ENCODE measurements at places on chromosomes 2 and 18. TPM values are rescaled to one million over a fixed set of nuclear protein-coding genes. Genes with fewer than 3 reads are reported as not detected.

The MC5R gene
- total RNA-seq = not detected

The LRATD1 gene
- total RNA-seq = 229 TPM

The PMAIP1 gene
- total RNA-seq = 4.6 TPM

The IL1F10 gene
- not detected for total RNA-seq

The LYPD6 gene
- total RNA-seq = 9.7 TPM

The CD8B2 gene
- not detected for total RNA-seq

The C2orf78 gene
- total RNA-seq = not detected

The KIF3C gene
- 2.7 TPM for total RNA-seq

The CYP26B1 gene
- total RNA-seq = 1.4 TPM

The G6PC2 gene
- total RNA-seq = not detected

DNA sequence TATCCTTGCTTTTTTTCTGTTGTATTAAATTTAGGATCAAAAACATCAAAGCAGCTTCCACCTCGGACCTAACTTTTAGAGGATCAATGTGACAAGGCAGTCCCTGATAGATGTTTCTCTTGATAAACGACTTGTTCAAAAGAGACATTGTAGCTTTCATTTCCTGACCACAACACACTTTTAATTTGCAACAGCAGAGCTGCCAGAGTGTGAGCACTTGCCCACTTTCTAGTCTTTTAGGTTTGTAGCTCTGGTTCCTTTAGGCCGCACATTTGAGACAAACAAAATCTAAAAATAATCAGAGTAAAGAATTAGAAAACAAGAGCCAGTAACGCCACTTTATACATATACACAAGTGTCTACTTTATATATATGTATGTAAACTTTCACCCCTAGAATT is 3.1 kb downstream of the FIGN start:
- peak overlapping the region; percentile 50 for H3K27ac ChIP-seq
- DNase-seq = peak; percentile 11
- peaks cover 8% of the 10 kb centered on the region for H3K4me1 ChIP-seq
- peak overlapping the region; percentile 5 for H3K4me3 ChIP-seq

DNA sequence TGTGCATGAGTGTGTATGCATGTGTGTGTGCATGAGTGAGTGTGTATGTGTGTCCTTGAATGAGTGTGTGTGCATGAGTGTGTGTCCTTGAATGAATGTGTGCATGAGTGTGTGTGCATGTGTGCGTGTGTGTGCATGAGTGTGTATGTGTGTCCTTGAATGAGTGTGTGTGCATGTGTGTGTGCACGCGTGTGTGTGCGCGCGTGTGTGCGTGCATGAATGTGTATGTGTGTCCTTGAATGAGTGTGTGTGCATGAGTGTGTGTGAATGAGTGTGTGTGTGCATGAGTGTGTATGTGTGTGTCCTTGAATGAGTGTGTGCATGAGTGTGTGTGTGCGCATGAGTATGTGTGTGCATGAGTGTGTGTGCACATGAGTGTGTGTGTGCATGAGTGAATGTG is 271.9 kb downstream of the RNF144A start:
- H3K27me3 ChIP-seq = no peaks in the 10 kb centered on the region
- no peaks in the 10 kb centered on the region for H3K36me3 ChIP-seq
- no peak overlapping the region for H3K27ac ChIP-seq

DNA sequence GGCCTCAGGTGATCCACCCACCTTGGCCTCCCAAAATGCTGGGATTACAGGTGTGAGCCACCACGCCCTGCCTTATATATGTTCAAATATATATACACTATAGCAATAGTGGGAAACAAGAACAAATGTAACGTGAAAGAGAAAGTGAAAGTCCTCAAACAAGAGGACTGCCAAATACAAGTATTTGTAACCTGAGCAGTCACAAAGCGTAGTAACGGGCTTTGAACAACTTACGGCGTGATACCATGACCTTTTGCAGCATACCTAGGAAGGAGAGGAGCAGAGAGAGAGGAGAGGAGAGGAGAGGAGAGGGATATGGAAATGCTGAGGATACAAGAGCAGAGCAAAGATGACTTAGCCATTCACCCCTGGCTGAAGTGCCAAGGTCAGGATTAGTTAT is 113.8 kb upstream of the RGPD4 start:
- H3K4me1 ChIP-seq = no peaks in the 10 kb centered on the region
- no peak for DNase-seq
- H3K36me3 ChIP-seq = no peaks in the 10 kb centered on the region

GRCh38 chr2:122218596-122218995 is 463.1 kb downstream of the TSN start:
- H3K27me3 ChIP-seq = no peaks in the 10 kb centered on the region
- H3K4me3 ChIP-seq = no peak overlapping the region
- no peaks in the 10 kb centered on the region for H3K36me3 ChIP-seq
- no peak for DNase-seq

DNA sequence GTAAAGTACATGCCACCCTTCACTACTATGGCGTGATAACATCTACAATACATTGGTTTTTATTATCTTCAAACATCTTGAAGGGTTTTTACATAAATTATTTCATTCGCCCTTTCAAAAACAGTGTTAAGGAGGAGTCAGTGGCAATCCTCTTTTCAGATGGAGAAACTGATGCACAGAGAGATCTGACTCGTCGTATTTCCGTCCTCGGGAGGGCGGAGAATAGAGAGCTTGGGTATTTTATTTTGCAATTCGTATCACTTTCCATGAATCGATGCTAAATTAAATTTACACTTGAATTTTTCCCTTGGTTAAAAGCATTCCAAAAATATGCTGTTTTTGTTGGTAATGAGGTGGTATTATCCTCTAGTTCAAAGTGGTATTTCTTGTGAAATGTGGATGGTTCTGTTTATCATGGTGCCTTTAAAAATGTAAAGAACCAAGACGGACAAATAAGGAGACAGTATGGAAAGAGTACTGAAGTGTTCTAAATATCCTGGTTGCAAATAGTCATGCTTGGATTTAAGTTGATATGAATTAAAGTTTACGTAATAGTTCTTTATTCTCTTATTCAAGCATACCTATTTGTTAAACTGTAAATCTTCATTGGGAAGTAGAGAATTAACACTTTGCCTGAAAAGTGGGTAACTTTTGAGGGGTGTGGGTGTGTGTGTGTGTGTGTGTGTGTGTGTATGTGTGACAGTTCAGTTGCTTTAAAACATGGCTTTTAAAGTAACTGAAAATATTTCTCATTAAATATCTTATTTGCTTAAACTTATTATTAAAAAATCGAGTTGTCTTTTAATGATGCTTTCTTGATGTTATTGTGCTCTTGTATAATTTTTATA is 5.6 kb downstream of the PHLPP1 start:
- H3K4me1 ChIP-seq = peaks cover 3% of the 10 kb centered on the region
- H3K27ac ChIP-seq = no peak overlapping the region
- H3K4me3 ChIP-seq = no peak overlapping the region
- no peak for DNase-seq
- no peaks in the 10 kb centered on the region for H3K36me3 ChIP-seq

DNA sequence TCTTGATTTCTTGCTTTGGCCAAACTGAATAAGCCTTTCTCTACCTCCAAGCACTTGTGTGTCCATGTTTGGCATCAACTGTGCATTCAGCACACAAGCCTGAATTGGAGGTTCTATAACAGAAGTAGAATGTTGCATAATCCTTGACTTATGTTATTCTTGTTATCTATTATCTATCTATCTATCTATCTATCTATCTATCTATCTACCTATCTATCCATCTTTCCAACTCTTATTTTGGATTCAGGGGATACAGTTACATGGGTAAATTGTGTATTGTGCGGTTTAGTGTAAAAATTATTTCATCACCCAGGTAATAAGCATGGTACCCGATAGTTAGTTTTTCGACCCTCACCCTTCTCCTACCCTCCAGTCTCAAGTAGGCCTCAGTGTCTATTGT is 319.6 kb downstream of the PTH2R start:
- no peaks in the 10 kb centered on the region for H3K27me3 ChIP-seq
- H3K27ac ChIP-seq = no peak overlapping the region
- no peak overlapping the region for H3K4me3 ChIP-seq

DNA sequence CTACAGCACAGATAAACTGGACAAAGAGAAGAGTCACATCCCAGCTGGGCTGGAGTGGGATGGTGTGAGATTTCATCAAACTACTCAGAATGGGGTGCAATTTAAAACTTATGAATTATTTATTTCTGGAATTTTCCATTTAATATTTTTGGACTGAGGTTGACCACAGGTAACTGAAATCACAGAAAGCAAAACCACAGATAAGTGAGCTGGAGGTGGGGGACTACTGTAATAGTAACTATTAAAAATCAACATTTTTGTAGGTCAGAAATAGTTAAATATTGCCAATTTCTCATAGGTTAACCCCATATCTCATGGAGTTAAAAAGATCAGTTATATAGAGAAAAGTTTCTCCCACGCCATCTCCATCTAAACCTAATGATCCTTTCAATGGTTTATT is 88.1 kb downstream of the SPOPL start:
- H3K4me3 ChIP-seq = no peak overlapping the region
- no peak for DNase-seq
- H3K36me3 ChIP-seq = peaks cover 5% of the 10 kb centered on the region
- no peaks in the 10 kb centered on the region for H3K27me3 ChIP-seq
- no peaks in the 10 kb centered on the region for H3K4me1 ChIP-seq

DNA sequence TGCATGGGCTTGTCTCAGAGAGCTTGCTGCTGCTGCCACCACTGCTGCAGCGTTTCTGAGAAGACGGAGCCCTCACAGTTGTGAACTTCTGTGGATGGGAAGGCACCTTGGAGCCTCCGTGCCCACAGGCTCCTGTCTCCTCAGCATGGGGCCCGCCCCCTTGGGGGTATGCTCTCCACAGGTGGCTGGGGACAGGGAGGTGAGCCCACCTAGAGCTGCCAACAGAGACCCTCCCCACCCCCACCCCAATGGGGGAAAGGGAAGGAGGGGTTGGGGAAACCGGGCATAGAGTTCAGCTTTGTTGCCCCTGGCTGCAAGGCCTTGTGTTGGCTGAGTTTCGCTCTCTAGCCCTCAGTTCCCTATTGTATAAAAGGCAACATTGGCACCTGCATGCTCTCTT is 76.1 kb downstream of the INPP4A start:
- H3K27me3 ChIP-seq = no peaks in the 10 kb centered on the region
- no peak for DNase-seq
- H3K36me3 ChIP-seq = peaks cover 22% of the 10 kb centered on the region
- H3K4me3 ChIP-seq = no peak overlapping the region
- no peak overlapping the region for H3K27ac ChIP-seq

GRCh38 chr2:3268705-3269029 is 109.0 kb downstream of the EIPR1 start:
- no peaks in the 10 kb centered on the region for H3K36me3 ChIP-seq
- no peaks in the 10 kb centered on the region for H3K4me1 ChIP-seq
- peak; percentile 8 for DNase-seq
- H3K4me3 ChIP-seq = no peak overlapping the region
- no peaks in the 10 kb centered on the region for H3K27me3 ChIP-seq
- H3K27ac ChIP-seq = no peak overlapping the region

- no peak for DNase-seq
- no peak overlapping the region for H3K27ac ChIP-seq
- no peaks in the 10 kb centered on the region for H3K27me3 ChIP-seq
- H3K4me1 ChIP-seq = peaks cover 6% of the 10 kb centered on the region
- H3K4me3 ChIP-seq = no peak overlapping the region
These were observed 174.2 kb downstream of the MIB1 start for GRCh38 chr18:21914739-21915319.

DNA sequence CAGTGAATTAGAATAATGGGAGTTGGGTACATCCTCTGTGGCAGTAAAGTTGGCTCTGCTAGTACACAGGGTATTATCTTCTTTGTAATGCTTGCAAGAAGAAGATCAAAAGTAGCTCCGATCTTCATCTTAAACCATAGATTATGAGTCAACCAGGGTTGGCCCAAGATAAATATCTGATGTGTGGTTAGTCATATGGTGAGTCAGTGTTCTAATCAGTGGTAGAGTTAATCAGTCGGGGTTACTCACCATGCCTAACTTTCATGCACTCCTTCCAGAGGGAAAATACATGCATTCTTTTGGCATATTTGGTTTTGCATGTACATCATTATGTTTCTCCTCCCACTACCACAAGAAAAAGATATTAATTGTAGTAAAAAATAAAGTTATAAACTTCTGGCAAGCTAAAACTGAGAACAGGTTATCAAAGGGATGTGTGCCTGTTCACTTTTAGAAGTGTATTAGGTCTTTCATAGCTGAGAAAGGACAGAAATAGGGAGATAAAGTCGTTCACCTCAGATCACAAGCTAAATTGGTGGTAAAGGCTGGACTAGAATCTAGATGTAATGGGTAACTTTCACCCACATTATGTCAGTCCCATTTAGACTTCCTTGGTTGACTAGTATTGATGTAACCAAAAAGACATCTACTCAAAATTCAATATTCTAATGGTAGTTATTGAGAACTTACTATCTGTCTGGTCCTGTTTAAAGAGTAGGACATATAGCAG is 684.4 kb downstream of the IRS1 start:
- H3K36me3 ChIP-seq = no peaks in the 10 kb centered on the region
- peaks cover 30% of the 10 kb centered on the region for H3K4me1 ChIP-seq
- DNase-seq = no peak
- H3K27ac ChIP-seq = no peak overlapping the region

DNA sequence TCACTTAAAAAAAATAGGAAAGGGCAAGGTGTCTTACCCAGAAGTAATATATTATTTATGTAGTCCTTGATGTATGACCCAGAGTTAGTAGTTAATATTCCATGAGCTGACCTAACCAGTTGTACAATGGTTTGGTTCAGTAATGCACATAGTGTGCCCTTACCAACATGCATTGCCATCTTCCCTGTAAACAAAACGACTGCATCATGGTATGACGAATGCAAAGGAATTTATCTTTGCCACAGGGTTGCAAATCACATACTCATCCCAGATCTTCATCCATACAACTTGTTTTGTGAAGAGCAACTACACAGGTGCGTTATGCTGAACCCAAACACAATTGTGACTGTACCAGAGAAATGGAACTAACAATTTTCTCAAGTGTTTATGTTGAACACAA is 68.9 kb upstream of the ZSWIM2 start:
- no peak for DNase-seq
- H3K4me1 ChIP-seq = peaks cover 8% of the 10 kb centered on the region
- H3K27ac ChIP-seq = no peak overlapping the region

DNA sequence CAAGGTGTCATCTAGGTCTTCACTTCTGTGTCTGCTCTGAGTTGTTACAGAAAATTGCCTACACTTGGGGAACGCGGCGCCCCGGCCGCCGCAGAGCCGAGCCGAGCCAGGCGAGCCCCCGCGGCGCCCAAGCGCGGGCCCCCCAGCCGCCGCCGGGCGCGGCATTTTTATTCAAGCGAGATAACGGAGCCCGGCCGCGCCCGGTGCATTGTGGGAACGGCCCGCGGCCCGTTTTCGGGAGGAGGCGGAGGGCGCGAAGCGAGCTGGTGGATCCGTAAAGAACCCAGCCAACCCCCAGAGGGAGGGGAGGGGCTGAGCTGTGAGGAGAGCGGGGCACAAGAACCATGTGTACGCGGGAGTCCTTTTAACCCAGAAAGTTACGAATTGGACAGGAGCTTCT is 191.8 kb downstream of the FTCDNL1 start:
- peak overlapping the region; percentile 27 for H3K4me3 ChIP-seq
- peaks cover 14% of the 10 kb centered on the region for H3K27me3 ChIP-seq
- no peaks in the 10 kb centered on the region for H3K4me1 ChIP-seq
- no peak for DNase-seq

- no peak overlapping the region for H3K27ac ChIP-seq
- H3K4me1 ChIP-seq = no peaks in the 10 kb centered on the region
- no peaks in the 10 kb centered on the region for H3K36me3 ChIP-seq
- no peak for DNase-seq
- no peaks in the 10 kb centered on the region for H3K27me3 ChIP-seq
These were observed 106.7 kb downstream of the MEIS1 start for GRCh38 chr2:66541646-66542045.

- DNase-seq = no peak
- no peak overlapping the region for H3K4me3 ChIP-seq
- no peak overlapping the region for H3K27ac ChIP-seq
- no peaks in the 10 kb centered on the region for H3K27me3 ChIP-seq
These were observed 355.8 kb downstream of the ARL6IP6 start for GRCh38 chr2:153074207-153074606.
